ENCODE measurements at places on chromosomes 7 and 10.
A peak's percentile ranks its signal among the peaks of the same experiment; 100 is the strongest.

GRCh38 chr10:58746474-58747185 is 234.0 kb downstream of the BICC1 start:
- no peak for DNase-seq

- DNase-seq = no peak
Observed at GRCh38 chr7:135111379-135111778, 36.5 kb upstream of the TMEM140 start.

DNA sequence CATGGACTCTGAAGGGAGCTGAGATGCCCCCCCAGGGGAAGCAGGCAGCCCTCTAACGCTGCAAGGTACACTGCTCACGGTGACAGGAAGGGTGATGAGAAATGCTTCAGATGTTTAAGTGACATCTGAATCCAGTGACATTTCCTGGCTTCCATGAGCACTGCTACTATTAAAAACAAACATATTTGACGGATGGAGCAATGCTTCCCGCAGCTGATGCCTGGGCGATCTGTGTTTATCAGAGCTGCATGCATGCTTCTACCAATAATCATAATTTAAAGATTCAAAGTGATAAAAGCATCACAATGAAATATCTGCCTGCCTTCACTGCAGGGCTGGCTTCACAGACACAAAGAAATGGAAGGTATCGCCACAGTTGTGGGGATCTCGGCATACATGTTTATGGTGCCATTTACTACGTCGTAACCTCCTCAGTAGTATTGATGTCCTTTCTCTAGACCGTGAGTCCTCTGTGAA is 66.1 kb upstream of the AOAH start:
- no peak for DNase-seq

DNA sequence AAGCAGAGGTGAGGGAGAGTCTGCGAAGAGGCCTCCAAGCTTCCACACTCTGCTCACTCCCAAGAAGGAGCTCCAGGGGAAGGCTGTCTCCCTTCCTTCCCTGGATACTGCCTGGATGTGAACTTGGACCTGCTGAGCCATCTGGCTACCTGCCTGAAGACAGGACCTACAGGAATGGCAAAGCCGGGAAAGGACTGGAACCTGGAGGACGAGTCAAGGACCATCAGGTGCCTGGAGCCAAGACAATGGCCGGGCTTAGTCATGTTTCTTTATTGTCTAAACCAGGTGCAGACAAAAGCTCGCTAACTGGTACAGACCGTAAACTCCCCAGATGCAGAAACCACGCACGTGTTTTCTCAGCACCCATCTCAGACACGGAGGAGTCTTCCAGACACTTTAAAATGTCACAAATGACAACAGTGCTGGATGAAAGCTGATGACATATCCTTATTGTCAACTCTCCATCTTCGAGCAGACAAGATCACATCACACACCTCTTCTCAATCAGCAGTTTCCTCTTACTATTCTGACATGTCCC is 12.1 kb downstream of the ASB13 start:
- DNase-seq = no peak

DNA sequence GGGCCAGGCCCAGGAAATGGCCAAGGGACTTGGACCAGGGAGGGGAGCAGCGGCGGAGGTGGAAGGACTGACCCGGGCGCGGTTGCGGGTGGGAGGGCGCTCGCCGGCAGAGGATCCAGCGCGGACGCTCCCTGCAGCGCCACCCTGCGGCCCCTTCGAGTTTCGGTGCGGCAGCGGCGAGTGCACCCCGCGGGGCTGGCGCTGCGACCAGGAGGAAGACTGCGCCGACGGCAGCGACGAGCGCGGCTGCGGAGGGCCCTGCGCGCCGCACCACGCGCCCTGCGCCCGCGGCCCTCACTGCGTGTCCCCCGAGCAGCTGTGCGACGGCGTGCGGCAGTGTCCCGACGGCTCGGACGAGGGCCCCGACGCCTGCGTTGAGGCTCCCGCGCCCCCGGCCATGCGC is 16.8 kb upstream of the ZNF467 start:
- DNase-seq = peak; percentile 88

DNA sequence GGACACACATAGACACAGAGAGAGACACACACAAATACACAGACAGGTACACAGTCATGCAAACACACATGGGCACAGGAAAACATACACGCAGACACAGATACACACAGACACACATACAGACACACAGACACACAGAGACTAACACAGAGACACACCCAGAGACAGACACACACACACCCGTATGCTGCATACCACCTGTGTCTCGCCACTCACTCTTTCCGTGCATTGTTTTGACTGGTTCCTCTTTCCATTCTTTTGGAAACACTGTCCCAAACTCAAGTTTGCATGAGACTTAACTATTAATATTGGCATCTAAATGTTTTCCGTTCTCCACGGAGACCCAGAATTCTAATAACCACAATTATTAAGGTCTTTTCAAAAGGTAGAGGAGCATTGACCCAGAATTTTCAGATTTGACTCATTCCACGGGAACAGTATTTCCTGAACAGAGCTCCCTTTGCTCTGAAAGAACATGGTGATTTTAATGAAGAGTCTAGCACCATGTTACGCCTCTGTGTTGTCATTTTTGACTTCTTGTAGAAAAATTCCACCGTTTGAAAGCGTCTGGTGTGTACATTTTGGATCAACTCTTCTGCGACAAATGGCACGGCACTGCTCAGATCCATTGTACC is 141.2 kb upstream of the RNF32 start:
- DNase-seq = no peak

DNA sequence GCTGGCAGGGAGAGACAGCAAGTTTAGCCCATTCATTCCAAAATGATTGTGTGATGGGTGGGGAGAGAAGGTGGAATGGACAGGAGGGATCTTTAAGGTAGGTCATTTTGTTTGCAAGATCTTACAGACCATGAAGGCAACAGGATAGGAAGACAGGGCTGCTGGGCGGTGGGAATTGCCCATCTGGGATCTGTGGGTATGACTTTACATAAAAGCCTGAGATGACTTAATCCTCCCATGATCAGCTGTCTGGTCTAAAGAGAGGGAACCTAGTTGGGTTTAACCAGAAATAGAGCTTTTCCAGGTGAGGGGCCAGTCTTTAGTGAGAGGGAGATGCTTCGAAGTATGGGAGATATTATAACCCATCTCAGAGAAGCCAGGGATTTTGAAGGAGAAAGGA is 153.7 kb downstream of the KLF6 start:
- no peak for DNase-seq

DNA sequence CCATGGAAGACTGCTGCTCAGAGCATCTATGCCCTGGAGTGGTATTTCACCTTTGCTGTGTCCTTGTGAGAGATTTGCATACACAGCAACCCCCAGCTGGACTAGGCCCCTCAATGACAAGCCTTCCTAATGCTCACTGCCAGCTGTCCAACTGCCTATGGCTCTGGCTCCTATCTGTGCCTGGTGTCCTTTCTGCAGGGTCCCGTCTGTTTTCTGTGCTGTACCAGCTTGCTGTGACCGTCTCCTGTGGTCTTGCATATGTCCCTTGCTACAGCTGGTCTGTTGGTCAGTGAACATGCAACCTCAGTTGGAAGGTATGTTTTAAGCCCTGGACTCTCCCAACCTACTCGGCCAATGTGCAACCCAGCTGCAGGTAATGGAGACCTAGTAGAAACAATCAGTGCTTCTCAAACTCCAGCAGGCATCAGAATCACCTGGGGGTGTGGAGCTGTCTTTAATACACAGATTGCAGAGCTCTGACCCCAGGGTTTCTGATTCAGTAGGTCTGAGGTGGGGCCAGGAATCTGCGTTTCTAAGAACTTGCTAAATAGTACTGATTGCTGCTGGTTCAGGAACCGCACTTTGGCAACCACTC is 306.4 kb upstream of the ZNF32 start:
- no peak for DNase-seq

DNA sequence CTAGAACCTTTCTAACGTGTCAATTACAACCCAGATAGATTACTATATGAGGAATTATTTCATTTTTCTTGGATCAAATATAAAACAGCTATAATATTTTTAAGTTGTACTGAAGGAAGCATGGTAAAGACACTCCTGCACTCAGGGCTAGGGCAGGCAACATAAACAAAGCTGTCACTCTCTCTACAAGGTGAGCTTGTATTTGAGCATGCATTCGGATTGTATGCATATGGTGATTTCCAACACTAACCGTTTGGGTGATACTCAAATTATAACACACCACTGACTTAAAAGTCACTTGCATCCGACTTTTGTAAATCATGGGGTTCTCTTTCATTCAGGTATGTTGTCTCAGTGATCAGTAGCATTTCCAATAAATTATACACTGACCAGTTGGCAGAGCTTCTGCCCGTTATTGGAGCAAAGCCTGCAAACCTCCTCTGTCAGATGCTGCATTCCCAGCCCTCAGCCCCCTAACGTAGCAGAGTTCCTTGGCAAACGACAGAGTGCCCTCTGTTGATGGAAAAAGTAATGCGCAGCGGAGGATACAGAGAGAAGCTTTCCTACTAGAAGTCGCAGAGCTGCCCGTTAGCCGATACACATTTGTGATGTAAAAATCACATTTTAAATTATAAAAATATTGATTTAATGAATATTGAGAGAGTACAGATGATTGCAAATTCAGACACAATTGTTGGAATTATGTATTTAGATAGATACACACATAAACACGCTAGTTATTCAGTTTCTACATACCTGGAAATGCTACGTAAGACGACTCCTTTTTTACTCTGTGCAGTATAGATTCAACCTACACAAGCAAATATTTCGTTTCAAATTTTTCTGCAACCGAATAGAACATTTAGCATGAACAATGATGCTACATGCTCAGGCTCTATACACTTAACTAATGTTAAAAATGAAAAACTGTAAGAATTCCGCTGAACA is 173.9 kb upstream of the SP4 start:
- peak; percentile 73 for DNase-seq

DNA sequence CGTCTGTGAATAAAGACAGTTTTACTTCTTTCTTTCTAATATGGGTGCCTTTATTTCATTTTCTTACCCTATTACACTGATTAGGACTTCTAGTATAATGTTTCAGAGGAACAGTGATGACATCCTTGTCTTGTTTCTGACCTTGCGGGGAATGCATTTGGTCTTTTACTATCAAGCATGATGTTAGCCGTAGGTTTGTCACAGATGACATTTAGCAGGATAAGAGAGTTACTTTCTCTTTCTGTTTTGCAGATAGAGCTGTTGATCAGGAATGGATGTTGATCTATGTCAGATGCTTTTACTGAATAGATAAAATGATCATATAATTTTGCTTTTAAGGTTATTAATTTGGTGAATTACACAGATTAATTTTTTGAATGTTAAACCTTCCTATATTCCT is 6.6 kb upstream of the IGFBP3 start:
- no peak for DNase-seq

DNA sequence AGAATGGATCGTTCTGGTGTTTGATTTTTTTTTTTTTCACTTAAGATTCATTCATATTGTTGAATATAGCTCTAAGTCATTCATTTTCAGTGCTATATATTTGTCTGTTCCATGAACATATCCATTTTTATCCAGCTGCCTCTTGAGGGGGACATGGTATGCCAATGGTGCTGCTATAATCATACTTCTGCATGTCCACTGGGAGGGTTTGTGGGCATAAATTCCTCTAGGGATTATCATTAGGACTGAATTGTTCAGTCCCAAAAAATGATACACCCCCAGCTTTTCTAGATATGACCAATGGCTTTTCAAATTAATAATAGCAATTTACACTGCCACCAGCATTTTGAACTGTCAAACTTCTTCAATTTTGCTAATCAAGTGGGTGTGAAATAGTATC is 41.1 kb downstream of the CAV1 start:
- no peak for DNase-seq

- DNase-seq = no peak
Observed at GRCh38 chr10:44387853-44388251, 3.0 kb upstream of the CXCL12 start.

DNA sequence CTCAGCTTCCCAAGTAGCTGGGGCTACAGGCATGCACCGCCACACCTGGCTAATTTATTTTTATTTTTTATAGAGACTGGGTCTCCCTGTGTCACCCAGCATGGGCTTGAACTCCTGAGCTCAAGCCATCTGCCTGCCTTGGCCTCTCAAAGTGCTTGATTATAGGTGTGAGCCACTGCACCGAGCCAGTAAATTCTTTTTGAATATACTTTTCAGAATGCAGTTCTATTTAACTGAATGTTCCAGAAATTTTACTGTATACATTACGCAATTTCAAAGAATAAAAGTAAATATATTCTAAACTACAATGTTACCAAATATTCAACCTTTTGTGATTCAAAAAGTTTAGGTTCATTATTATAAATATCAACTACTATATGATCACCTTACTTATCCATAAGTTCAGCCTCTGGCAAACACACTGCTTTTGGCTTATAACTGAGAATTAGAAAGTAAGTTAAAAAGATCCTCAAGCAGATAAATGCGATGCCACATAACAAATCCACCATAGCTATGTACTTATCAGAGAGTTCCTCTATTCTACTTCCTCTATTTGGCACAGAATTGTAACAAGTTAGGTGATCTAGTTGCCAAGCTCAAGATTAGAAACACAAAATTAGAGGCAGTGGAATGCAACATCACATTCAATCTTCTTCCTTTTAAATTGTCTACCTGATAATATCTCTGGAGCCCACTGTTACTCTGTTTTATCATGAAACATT is 118.2 kb downstream of the ANK3 start:
- DNase-seq = no peak

DNA sequence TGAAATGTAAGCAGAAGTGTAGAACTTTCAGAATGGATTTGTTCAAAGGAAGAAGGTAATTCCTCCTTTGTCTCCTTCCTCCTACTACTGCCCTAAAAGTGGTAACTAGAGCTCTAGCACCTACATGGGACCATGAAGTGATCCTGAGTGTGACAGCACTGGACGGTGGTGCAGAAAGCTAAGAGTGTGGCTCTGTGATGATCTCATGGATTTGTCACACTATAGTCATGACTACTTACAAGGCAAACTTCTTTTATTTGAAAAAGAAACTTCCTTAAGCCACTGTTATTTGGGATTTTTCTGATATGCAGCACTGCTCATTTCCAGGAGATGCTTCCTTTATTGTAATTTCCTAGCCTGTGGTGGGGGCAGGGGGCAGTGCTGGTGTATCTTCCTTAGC is 5.8 kb upstream of the FHIP2A start:
- no peak for DNase-seq

- peak; percentile 36 for DNase-seq
Observed at GRCh38 chr7:131471250-131472004, 85.0 kb downstream of the PODXL start.

- no peak for DNase-seq
Observed at GRCh38 chr10:93462371-93462770, 19.8 kb downstream of the MYOF start.

DNA sequence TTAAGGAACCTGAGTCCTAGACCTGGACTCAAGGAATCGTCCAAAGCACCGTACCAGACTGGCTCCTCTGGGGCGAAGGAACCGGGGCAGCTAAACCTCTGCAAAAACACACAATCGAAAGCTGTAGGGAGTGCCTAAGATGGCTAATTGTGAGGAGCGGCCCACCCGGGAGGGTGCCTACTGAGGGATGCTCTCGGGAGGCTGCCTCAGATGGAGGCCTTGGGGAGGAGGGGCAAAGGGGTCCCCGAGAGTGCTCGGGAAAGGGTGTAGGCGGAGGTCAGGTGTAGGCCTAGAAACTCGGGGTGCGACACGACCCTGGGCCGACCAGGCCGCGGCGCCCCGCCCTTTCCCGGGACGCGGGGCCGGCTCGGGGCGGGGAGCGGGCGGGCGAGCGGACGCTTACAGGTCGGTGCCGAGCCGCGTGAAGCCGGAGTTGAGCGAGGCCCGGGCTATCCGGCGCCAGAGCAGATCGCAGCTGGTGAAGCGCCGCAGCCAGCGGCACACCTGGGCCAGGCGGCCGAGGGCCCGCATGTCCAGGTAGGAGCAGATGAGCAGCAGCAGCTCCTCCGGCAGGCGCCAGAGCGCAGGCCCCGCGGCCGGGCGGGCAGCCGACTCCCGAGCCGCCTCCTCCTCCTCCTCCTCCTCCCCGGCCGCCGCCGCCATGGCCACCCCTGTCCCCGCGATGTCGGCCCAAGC is 844 bp downstream of the FBXW4 start:
- peak; percentile 83 for DNase-seq
